ENCODE measurements at places on chromosomes 12 and 14.

DNA sequence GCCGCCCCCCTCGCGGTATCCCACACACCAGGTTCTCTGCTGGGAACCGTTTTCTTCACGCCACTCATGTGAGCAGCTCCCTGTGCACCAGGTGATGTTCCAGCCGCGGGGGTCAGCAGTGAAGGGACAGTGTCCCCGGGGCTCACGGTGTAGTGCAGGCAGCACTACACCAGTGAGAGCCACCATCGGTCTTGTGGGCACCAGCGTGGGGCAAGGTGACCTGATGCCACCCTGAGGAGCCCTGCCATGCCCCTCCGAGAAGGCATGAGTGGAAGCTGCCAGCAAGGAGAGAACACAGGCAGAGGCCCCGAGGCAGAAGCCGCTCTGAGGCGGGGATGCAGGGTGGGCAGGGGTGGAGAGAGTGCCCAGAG, 11.5 kb upstream of the FBRSL1 start:
- no peak for DNase-seq

GRCh38 chr14:82655770-82656169, 1122.1 kb upstream of the SEL1L start:
- DNase-seq, result no peak

- no peak for DNase-seq
These were observed 62.3 kb downstream of the BEGAIN start for GRCh38 chr14:100524933-100525243.

DNA sequence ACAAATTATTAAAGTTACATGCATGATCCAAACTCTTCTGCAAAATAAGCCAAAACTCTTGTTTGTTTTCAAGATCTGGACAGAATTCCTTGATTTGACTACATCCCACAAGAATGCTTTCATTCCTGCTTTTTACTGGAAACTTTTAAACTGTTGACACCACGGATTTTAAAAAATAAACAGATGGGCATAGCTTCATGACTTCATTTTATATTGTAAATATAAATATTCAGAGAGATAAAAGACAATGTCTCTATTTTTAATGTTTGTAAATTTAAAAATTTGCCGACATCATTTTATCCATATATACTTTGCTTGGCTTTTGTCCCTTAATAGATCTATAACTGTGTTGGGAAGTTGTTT, 134.3 kb upstream of the DCN start:
- no peak for DNase-seq

- DNase-seq, result no peak
These were observed 72.8 kb upstream of the IFNG-AS1 start for GRCh38 chr12:67916266-67916970.

GRCh38 chr14:35213143-35213788, 78.9 kb upstream of the PSMA6 start:
- no peak for DNase-seq

DNA sequence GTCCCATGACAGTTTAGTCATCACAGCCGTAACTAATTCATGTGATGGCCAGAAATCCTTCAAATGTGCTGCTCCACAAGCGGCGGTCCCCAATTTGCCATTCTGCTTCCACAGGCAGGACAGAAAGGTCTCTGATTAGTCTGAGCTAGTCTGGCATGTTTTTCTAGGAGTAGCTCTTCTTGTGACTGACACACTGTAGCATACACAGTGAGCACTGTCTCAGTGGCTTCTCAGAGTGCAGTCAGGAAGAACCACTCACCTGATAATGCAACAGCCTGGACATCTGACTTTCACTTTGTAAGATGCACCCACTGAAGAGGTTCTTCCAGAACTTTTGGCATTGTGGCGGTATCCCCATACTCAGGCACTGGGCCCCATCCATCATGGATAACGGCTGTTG, 1266.2 kb downstream of the TMEM121 start:
- no peak for DNase-seq

DNA sequence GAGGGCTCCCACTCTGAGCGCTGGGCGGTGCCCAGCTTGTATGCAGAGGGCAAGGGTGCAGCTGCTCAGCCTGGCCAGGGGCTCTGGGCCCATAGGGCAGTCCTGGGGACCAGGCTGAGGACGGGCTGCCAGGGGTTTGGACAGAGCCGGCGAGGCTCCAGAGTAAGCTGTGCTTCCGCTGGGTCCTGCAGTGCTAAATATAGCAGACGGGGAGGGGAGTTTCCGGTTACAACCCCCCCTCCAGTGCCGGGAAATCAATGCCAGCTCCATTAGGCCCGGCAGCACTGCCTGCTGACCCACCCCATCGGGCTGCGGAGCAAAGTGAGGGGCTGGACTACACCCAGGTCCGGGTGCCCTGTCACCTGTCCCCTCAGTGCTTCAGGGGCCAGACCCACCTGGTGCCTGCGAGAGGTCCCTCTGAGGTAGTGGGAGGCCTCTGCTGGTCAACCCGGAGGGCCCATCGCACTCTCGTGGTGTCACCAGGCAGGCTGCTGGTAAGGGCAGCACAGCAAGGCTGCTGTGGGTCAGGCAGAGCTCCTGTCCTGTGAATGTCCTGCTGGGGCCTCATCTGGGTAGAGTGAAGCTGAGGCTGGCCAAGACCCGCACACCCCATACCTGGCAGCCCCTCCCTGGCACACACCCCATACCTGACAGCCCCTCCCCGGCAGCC, 2.6 kb upstream of the JAG2 start:
- no peak for DNase-seq

DNA sequence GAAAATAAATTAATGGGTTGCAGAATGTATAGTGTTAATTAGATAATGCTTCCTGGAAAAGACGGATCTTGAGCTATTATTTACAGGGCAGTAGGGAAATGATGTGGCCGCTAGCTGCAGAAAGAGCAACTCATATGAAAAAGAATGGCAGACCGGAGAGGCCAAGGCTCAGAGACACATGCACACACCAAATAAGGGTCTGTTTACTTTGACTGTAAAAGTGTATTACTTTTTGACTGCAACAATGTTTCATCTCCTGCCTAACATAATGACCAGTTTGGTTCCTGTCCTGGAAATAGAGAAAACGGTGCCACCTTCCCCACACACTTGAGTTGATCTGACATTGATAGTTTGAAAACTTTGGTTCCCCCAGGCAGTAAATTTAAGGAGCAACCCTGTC, 290.9 kb downstream of the CACNA1C start:
- no peak for DNase-seq
